ENCODE measurements at places on chromosomes 2 and 18.

- DNase-seq = no peak
Observed at GRCh38 chr2:149084924-149085795, 46.7 kb downstream of the LYPD6B start.

- no peak for DNase-seq
Observed at GRCh38 chr18:980586-980985, 75.9 kb downstream of the ADCYAP1 start.

- no peak for DNase-seq
Observed at GRCh38 chr2:85892216-85892944, 3.6 kb upstream of the ST3GAL5 start.

- DNase-seq = no peak
Observed at GRCh38 chr2:143312441-143312840, 183.2 kb downstream of the ARHGAP15 start.

- DNase-seq = no peak
Observed at GRCh38 chr2:133504566-133505505, 63.4 kb downstream of the NCKAP5 start.

GRCh38 chr2:199477277-199477834, 19.6 kb upstream of the SATB2 start:
- DNase-seq = no peak

- no peak for DNase-seq
Observed at GRCh38 chr2:158482594-158482993, 25.8 kb downstream of the PKP4 start.

- DNase-seq = no peak
Observed at GRCh38 chr18:37199741-37200140, 365.9 kb downstream of the CELF4 start.

DNA sequence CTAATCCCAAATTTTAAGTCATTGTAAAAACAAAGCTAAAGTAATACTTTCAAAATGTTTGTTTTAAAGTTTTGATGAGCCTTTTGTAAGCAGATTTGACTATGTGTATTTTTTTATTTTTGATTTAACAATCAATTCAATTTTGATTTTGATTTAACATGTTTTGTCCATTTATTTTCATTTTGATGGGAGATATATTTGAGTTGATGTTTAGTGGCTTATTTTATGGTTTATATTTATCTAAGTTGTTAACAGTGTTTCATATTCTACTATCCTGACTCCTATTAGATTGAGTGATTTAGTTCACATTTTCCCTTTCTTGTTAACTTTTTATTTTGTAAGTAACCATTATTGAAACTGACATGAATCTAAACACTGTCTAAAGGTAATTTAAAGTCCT, 44.7 kb downstream of the TMEM18 start:
- DNase-seq = no peak

DNA sequence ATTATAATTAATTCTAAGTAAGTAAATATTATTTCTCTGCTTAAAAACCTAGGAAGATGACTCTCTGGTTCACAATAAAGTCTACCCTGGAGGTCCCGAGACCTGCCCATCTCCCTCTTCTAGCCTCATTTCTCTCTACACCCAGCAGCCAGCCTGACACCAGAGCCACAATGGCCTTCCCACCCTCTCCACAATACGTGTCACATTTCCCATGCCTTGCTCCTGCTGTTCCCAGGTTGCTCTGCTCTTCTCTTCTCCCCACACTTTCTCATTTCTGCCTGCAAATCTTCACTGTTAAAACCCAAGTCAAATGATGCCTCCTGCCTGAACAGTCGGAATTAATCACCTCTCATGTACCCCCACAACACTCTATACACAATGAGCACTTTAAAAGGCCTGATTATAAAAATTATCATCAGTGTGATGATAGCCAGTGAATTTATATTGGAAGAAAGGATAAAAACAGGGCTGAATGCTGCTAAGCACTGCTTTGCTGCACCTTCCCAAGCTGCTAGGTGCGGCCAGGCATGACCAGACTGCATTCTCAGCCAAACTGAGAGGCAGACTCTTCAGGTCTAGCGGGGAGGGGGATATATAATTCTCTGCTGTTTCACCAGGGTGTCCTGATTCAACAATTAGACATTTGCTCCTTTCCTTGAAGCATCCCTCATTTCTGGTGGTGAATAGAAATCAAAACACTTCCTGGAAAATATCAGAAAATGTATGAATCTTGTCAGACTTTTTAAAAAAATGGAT, 160.6 kb downstream of the DTNA start:
- no peak for DNase-seq

GRCh38 chr2:64779117-64779690, 125.5 kb upstream of the SERTAD2 start:
- DNase-seq = no peak

DNA sequence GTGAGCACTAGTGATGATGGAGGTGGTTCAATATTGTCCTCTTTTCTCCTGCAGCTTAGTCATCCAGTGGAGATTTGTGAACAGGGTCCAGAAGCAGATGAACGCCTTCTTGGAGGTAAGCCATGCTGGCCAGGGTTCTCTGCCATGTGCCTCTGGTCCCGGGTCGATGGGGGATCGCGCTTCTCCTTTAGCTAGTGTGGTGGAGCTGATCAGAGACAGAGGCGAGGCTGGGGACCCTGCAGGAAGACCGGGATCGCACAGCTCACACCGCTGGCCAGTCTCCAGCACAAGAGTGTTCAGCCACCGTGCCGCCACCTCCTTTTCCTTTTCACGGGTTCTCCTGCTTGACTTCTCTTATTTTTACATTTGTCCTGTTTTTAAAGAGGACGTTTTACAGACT, 243.4 kb downstream of the ALPK2 start:
- no peak for DNase-seq

GRCh38 chr2:46268196-46268595, 29.0 kb upstream of the EPAS1 start:
- no peak for DNase-seq

- no peak for DNase-seq
Observed at GRCh38 chr2:189165656-189166380, 13.7 kb downstream of the COL5A2 start.

GRCh38 chr2:102880731-102881130, 118.9 kb downstream of the TMEM182 start:
- no peak for DNase-seq

- no peak for DNase-seq
Observed at GRCh38 chr2:217366966-217367365, 507.1 kb upstream of the TNP1 start.

GRCh38 chr2:95375532-95376150, 26.9 kb upstream of the FAHD2A start:
- DNase-seq = no peak

GRCh38 chr2:167212014-167212648, 323.9 kb downstream of the XIRP2 start:
- DNase-seq = no peak

DNA sequence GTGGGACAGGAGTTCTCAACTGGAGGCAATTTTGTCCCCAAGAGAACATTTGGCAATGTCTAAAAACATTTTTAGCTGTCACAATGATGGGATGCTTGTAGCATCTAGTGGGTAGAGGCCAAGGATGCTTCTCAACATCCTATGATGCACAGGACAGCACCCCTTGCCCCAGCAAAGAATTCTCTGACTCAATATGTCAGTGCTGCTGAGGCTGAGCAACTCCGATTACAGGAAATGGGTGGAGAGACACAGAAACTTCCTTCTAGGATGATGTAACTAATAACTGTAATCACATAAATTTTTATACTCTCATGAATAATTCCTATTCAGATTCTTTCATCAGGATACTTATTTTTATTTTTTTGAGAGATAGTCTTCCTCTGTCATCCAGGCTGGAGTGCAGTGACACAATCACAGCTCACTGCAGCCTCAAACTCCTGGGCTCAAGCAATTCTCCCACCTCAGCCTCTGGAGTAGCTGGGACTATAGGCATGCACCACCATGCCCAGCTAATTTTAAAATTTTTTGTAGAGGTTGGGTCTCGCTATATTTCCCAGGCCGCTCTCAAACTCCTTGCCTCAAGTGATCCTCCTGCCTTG, 120.3 kb upstream of the ACAA2 start:
- DNase-seq = no peak

DNA sequence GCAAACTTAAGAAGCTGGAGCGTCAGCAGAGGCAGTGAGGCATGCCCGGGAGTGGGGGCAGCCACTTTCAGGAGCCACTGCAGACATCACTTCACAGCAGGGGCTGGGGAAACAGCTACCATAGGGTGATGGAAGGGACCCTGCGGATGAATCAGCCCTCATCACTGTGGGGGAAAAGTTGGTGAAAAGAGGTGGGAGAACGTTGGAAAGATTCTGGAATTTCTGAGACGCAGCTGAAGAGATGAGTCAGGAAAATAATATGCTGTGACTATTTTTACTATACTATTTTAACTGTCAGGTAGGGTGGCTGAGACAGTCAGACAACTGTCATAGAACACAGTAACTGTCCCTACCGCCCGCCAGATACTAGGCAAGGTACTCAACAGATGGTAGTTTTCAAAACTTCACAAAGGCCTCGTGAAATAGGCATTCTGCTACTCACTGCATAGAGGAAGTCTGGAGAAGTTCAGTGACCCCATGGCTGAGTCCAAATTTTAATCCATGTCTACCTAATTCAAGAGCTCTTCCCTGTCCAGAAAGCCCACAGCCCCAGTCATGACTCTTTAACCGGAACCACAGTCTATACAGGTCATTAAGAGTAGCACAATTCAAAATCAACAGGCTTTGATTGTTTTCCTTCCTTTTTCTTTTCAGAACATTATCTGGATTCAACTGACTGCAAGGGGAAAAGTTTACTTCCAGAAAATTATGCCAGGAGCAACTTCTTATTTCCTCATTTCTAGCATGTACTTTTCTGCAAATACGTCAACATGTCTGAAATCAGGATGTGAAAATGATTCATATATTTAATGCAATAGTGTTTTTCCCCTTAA, 39.3 kb upstream of the EPB41L3 start:
- no peak for DNase-seq

GRCh38 chr18:8548186-8548585, 61.1 kb upstream of the RAB12 start:
- no peak for DNase-seq

GRCh38 chr2:217206016-217206725, 346.3 kb upstream of the TNP1 start:
- DNase-seq = no peak

DNA sequence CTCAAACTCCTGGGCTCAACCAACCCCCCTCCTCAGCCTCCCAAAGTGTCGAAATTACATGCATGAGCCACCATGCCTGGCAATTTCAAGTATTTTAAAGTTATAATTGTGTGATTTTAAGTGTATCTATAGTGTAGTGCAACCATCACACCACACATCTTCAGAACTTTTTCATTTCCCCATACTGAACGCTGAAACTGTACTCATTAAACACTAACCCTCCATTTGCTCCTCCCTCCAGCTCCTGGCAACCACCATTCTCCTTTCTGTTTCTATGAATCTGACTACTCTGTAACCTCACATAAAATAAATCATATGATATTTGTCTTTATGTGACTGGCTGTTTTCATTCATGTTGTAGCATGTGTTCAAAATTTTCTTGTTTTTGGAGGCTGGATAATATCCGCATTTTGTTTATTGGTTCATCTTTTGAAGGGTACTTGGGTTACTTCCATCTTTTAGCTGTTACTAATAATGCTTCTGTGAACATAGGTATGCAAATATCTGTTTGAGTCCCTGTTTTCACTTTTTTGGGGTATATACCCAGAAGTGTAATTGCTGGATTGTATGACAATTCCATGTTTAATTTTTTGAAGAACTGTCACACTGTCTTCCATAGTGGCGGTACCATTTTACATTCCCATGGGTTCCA, 188.2 kb downstream of the PLCL1 start:
- DNase-seq = no peak

GRCh38 chr2:29991086-29991485, 69.7 kb upstream of the ALK start:
- no peak for DNase-seq

- no peak for DNase-seq
Observed at GRCh38 chr2:215405722-215406581, 29.9 kb downstream of the FN1 start.

GRCh38 chr2:130755256-130756052, at the start of gene AMER3:
TSS of gene AMER3 (plus strand) at chr2:130755540. CDS start at chr2:130762073, 6,533 bp downstream.
- DNase-seq = no peak

GRCh38 chr2:47653902-47654789, 128.8 kb upstream of the MSH6 start:
- no peak for DNase-seq

- DNase-seq = no peak
Observed at GRCh38 chr2:12842917-12843316, 126.2 kb downstream of the TRIB2 start.

DNA sequence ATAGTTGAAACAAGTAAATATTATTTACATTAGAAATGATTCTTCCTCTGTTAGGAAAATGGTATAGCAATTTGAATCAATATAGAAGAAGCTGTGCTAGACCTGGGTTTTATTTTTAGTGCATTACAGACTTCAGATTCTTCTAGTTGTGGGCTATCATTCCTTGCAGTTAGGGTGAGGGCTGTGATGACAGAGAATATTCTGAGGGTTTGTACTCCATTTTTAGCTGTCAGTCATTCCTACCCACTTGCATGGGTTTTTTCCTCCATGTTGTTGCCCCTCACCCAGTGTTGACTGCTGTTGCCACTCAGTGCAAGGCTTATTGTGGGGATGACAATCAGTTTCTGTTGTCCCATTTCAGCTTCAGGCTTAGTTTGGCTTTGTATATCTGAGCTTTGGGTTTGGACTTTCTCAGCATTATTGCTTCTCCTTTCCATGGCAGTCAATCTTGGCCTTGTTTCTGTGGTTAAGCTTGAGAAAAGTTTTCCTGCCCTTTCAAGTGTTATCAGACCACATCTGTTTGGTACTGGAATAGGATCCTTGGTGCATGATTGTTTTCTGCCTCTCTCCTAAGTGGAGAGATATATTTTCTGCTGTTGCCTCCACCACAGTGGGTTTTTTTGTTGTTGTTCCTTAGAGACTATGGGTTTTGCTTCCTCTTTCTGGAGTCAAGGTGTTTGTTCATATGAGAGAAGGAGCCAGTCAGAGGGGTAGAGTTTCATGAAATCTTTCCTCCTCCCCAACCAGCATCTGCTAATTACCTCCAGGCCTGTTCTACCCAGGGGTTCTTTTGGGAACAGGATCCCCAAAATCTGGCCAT, 312.7 kb upstream of the CWC22 start:
- no peak for DNase-seq

DNA sequence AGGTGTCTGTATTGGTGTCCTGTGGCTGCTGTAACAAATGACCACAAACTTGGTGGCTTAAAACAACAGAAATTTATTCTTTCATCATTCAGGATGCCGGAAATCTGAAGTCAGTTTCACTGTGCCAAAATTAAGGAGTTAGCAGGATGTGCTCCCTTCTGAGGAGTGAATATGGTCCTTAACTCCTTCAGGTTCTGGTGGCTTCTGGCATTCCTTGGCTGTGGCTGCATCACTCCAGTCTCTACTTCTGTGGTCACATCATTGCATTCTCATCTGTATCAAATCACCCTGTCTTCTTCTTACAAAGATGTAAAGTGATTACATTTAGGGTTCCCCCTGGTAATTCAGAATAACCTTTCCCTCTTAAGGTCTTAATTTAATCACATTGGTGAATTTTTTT, 12.6 kb downstream of the GPD2 start:
- no peak for DNase-seq

DNA sequence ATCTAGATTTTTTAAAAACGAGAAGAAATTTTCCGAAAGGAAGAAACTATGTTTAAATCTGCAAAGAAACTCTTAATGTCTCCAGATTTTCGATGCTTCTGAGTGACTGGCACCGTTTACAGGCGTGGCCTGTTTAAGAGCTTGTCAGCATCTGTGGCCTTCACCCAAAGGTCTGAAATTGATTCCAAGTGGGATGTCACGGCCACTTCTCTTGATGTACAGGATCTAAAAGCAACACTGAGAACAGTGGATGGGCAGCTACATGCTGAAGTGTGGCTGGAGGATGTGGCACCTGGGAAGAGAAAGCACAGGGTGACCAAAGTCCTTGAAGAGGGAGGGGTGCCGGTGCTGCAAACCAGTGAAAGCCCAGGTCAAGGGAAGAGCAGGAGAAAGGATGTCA, 28.0 kb downstream of the EMILIN2 start:
- DNase-seq = no peak
